ENCODE measurements at places on chromosomes 12 and 14.

GRCh38 chr12:57475271-57476161 lies 4.2 kb downstream of the ARHGAP9 start:
- no peak for DNase-seq

- no peak for DNase-seq
Measured at GRCh38 chr12:50589650-50590435, 85.1 kb downstream of the DIP2B start.

DNA sequence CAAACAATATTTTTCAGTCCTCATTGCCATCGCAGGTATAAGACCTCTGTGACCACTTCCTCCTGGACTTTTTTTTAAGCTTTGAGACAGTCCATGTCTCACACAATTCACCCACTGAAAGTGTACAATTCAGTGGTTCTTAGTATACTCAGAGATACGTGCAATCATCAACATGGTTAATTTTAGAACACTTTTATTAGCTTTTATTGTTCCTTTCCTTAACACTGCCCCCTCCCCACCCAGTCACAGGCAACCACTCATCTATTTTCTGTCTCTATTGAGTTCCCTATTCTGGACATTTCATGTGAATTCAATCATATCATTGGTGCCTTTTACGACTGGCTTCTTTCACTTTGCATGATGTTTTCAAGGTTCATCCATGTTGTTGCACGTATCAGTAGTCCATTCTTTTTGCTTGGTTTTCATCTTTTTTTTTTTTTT lies 16.2 kb downstream of the NCKAP5L start:
- DNase-seq, result no peak

DNA sequence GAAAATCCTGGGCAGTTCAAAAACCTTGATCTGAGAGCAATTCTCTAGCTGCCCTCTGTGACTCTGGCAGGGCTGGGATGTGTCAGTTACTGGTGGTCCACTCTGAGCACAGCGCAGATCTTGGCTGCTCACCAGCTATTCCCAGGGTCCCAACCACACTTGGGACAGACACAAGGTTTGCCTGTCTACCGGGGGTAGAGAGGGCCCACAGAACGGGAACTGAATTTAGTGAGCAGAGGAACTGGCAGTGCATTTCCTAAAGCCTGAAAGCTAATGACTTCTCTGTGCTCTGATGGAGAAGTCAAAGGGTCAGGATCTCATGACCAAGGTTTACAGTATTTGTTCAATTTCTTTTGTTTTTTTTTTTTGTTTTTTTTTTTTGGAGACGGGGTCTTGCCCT lies 2.6 kb downstream of the PDE6H start:
- no peak for DNase-seq

DNA sequence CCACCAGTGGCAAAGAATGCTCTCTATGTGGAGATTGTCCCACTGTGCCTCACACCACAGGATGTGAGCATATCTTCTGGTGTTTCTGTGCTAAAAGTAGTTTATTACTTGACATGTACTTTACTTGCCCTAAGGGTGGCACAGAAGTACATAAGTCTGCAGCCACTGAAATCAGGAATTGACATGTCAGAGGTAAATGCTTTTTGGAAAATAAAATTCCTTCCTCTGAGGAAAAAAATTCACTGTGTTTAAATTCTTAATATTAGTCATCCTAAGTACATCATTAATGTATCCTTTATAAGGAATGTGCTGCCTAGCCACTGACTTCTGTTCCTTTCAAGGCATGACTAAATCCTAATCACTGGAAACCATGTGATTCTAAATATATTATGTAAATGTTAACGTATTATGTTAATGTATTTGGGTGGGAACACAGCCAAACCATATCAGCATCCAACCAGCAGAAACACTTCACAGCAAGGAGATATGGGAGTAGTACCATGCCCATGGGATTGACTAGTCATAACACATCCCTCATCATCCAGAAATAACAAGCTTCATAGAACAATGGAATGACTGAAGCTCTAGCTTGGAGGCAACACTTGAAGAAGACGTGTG lies 239.7 kb upstream of the PPFIA2 start:
- DNase-seq, result no peak

DNA sequence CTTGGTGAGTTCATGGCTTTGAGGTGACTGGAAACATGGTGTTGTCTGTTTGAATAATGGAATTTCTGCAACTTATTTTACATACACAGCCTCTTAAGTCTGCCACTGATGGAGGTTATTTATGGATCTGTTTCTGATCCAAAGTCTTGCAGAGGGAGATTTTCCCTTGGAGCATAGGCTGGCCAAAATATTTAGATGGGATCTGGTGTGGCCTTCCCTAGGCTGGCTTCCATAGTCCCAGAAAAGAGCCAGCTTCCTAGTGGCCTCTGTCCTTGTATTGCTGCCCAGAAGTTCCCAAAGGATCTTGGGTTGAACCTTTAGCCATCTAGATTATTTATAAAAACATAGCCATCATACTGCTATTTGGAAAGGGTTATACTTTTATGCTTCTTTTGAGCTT lies 491.1 kb upstream of the RGS6 start:
- DNase-seq, result no peak

GRCh38 chr12:104494137-104494792 lies 37.5 kb downstream of the CHST11 start:
- no peak for DNase-seq

GRCh38 chr12:52608826-52609630 lies 7.8 kb upstream of the KRT72 start:
- DNase-seq, result no peak

GRCh38 chr14:66254038-66254437 lies 232.1 kb upstream of the CCDC196 start:
- no peak for DNase-seq

DNA sequence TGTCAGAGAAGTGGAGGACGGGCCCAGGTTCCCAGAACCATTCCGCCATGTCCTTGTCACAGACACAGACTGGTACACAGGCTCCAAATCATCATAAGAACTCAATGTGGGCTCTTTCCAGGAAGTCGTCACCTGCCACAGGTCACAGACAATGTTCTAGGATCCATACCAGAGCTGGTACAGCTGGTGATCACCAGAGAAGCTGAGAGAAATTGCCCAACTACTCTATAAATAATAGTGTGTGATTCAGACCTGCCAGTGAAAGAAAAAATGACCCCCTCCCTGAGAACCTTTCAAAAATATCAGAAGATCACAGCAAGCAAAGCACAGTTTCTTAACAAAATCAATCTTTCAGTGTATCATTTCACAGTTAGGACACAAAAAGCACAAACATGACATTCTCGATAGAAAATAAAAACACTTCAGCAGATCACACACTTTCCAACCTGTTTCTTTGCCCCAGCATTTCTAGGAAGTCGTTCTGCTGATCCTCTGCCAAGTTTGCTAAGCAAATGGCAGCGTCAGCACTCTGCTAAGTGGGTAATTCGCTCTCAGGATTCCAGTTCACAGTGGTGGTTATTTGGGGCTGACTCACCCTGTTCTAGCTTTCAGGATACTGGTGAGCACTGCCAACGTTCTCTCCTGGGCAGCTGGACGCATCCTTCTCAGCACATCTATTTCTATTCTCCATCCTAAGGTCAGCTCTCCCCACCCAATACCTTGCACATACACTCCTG lies 223.3 kb upstream of the SFSWAP start:
- peak; percentile 38 for DNase-seq

DNA sequence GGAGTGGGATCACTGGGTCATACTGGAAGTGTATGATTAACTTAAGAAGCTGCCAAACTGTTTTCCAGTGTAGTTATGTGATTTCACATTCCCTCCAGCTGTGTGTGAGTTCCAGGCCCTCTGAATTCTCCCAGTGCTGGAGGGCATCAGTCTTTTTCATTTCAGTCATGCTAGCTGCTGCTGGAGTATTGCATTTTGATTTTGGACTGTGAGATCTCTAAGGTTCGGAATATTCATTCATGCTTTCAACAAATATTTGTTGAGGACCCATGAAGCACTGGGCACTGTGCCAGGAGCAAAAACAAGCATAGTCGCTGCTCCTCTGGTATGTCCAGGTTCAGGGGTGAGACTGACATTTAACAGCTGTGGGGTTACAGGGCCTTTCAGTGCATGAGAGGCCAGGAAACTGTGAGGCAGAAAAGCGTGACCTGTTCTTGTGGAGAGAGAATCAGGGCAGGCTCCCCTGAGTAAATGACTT lies 133.2 kb downstream of the SCARB1 start:
- no peak for DNase-seq

DNA sequence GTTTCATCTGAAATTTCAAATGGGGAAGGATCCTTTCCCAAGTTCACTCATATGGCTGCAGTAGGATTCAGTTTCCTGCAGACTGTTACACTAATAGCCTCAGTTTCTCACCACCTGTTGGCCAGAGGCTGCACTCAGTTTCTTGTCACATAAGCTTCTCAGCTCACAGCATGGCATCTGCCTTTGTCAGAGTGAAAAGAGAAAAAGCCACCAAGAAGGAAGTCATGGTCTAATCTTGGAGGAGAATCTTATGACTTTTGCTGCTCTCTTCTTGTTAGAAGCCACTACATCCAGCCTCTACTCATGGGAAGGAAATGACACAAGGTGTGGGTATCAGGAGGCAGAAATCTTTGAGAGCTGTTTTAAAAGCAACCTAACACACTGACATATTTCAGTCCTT lies 39.4 kb upstream of the BTG1 start:
- DNase-seq, result no peak

- DNase-seq, result no peak
Measured at GRCh38 chr12:8922544-8922943, 8.2 kb downstream of the PHC1 start.

- no peak for DNase-seq
Measured at GRCh38 chr14:100800041-100800440, 25.9 kb upstream of the MEG3 start.

DNA sequence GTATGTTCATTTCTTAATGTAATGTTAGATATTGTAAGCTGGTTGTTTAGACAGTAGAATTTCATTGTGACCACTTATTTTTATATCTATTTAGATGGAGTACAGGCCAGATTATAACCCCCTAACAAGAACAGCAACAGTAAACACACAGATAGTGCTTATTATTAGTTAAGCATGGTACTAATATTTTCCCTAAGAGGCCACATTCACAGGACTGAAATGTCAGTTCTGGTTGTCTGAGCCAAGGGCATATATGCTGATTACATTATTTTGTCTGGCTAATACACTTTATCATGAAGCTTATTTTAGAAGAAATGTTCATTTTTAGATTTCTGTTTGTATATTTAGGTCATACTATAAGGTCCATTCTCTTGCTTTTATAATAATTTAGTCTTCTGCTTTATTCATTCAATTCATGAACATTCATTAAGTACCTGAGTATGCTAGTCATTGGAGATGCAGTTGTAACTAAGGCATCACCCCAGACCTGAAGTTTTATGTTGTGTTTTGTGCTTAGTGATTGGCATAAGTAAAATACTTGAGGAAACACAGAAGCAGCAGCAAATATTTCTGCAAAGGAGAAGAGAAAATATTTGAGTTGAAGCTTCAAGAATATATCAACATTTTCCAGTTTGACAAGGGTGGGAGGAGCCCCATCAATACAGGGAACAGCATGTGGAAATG lies 413.7 kb downstream of the RAD51B start:
- no peak for DNase-seq

GRCh38 chr14:34722723-34723545 lies 8.5 kb upstream of the CFL2 start:
- DNase-seq, result peak; percentile 20

- no peak for DNase-seq
Measured at GRCh38 chr12:48958049-48958388, 732 bp upstream of the ARF3 start.

DNA sequence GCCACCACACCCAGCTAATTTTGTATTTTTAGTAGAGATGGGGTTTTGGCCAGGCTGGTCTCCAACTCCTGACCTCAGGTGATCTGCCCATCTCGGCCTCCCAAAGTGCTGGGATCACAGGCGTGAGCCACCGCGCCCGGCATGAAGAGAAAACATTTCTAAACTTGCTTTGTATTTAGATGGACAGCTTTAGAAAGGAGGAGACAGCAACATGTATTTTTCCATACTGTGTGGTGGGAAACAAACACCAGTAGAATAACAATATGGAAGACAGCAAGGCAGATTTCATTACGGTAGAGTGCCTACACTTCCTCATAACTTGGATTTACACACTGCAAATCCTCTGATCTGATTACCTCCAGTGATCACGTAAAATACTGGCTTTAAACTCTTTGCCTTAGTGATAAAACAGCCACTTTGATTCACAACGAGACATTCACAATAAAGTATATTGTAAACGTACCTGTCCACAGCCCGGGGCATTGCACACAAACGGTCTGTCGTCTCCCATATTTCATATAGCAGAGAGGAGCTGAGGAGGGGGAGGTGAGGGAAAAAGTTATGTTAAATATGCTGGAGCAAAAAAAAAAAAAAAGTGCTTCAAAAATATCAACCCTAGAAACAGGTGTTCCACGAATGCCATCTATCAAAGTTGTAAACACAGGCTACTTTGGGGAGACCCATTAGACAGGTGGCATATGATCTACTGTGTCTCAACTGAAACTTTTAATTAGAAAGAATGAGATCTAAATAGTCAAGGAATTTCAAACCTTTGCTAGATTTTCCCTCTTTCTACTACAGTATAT lies 25.5 kb downstream of the ATF7 start:
- DNase-seq, result no peak

- no peak for DNase-seq
Measured at GRCh38 chr12:79255288-79255687, 390.7 kb downstream of the SYT1 start.

DNA sequence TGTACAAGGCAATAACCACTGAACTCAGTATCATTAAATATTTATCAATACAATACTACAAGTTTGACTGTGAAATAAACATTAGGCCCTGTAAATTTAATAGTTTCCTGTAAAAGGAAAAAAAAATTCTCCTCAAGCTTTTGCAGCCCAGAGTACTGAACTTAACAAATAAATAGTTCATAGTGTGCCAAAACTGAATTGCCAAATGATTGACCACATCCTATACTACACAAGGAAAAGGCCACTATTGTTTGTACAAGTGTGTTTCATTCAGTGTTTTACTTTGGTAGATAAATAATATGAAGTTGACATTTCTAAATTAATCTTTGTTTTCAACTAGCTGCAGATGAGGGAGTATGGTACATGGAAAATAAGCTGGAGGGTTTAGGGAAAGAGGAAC lies 379.6 kb downstream of the FLRT2 start:
- DNase-seq, result no peak

GRCh38 chr12:12365446-12365802 lies 8.5 kb downstream of the BORCS5 start:
- DNase-seq, result no peak

DNA sequence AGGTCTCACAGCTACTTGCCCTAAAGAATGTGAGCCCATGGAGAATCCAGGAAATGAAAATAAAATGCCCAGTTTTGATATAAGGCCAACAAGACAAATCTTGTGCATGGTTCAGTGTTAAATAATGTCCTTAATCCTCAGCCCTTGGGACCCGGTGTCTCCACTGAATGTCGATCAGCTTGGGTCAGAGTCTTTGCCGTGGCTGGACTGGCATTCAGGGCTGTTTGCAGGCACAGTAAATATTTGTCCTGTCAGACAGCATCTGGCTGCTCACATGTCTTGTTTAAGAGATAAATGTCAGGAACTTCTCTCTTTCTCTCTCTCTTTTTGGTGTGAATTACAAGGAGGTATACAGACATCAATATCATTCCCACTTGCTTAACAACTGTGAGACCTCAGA lies 452.5 kb downstream of the FUT8 start:
- DNase-seq, result no peak

- no peak for DNase-seq
Measured at GRCh38 chr12:9897535-9897934, 16.2 kb downstream of the KLRF2 start.

GRCh38 chr14:46147024-46147423 lies 504.6 kb downstream of the RPL10L start:
- no peak for DNase-seq

GRCh38 chr14:50044042-50044651 lies 72.2 kb downstream of the VCPKMT start:
- DNase-seq, result no peak
